Heart right ventricle (tissue), 16 donors: ENCODE measurements at places on chromosomes 12 and 14. TPM values are rescaled to one million over a fixed set of nuclear protein-coding genes. Genes with fewer than 3 reads are reported as not detected.

- no peaks in the 10 kb centered on the region for H3K4me1 ChIP-seq
- no peaks in the 10 kb centered on the region for H3K36me3 ChIP-seq
- H3K4me3 ChIP-seq, result no peak overlapping the region
- H3K27me3 ChIP-seq, result no peaks in the 10 kb centered on the region
Measured at GRCh38 chr14:39734306-39734705, 302.1 kb upstream of the FBXO33 start.

DNA sequence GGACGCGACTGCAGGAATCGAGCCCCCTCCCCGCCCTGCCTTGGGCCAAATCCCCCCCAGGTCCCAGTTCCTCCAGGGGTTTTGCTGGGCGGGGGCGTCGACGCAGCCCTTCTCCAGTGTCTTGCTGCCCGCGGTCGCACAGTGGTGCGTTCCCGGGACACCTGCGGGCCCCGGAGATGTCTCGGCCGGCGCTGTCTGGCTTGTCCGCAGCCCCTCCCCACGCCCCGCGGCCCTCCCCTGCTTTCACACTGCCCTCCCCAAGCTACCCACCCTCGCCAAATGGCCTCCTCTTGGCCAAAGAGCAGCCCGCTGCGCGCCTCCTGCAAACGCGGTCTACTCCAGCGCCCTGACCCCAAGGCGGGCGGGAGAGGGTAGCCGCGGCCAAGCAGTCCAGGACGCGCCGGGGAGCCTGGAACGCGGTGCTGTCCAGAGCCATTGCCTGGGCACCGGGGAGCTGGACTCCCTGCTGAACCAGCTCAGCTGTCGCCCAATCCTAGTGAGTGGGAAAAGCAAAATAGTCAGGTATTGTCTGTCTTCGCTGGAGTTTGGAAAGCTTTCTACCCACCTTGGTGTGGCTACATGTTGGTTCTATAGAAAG is 122.0 kb downstream of the AACS start:
- peaks cover 11% of the 10 kb centered on the region for H3K4me1 ChIP-seq
- peak overlapping the region; percentile 18 for H3K4me3 ChIP-seq
- DNase-seq, result peak; percentile 24

DNA sequence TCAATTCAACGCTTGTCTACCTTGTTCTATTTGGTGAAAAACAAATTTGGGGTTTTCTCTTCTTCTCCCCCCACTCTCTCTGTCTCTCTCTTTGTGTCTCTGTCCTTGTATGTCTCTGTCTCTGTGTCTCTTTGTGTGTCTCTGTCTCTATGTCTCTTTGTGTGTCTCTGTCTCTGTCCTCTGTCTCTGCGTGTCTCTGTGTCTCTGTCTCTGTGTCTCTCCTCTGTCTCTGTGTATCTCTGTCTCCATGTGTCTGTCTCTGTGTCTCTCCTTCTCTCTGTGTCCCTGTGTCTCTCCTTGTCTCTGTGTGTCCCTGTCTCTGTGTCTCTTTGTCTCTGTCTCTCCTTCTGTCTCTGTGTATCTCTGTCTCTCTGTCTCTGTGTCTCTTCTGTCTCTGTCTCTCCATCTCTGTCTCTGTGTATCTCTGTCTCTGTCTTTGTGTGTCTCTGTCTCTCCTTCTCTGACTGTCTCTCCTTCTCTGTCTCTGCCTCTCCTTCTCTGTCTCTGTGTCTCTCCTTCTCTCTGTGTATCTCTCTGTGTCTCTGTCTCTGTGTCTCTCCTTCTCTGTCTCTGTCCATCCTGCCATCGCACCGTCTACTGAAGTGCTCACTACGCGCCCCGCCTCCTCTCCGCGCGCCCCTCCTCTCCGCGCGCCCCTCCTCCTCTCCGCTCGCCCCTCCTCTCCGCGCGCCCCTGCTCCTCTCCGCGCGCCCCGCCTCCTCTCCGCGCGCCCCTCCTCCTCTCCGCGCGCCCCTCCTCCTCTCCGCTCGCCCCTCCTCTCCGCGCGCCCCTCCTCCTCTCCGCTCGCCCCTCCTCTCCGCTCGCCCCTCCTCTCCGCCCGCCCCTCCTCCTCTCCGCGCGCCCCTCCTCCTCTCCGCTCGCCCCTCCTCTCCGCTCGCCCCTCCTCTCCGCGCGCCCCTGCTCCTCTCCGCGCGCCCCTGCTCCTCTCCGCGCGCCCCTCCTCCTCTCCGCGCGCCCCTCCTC is 12.8 kb downstream of the LRCOL1 start:
- no peaks in the 10 kb centered on the region for H3K36me3 ChIP-seq
- H3K27ac ChIP-seq, result no peak overlapping the region
- peaks cover 19% of the 10 kb centered on the region for H3K4me1 ChIP-seq
- H3K4me3 ChIP-seq, result peak overlapping the region; percentile 31
- no peak for DNase-seq
- H3K27me3 ChIP-seq, result peaks cover 2% of the 10 kb centered on the region

- H3K4me3 ChIP-seq, result no peak overlapping the region
- peak overlapping the region; percentile 12 for H3K27ac ChIP-seq
- DNase-seq, result no peak
- peaks cover 12% of the 10 kb centered on the region for H3K4me1 ChIP-seq
Measured at GRCh38 chr14:99733211-99733539, 49.1 kb downstream of the CYP46A1 start.

GRCh38 chr12:52026263-52026662 is 19.5 kb downstream of the TAMALIN start:
- peaks cover 32% of the 10 kb centered on the region for H3K4me1 ChIP-seq
- no peaks in the 10 kb centered on the region for H3K27me3 ChIP-seq
- no peak for DNase-seq
- H3K27ac ChIP-seq, result peak overlapping the region; percentile 74
- no peak overlapping the region for H3K4me3 ChIP-seq

- H3K4me1 ChIP-seq, result no peaks in the 10 kb centered on the region
- H3K27me3 ChIP-seq, result no peaks in the 10 kb centered on the region
- no peak overlapping the region for H3K4me3 ChIP-seq
Measured at GRCh38 chr12:75656648-75657047, 145.2 kb upstream of the KRR1 start.

DNA sequence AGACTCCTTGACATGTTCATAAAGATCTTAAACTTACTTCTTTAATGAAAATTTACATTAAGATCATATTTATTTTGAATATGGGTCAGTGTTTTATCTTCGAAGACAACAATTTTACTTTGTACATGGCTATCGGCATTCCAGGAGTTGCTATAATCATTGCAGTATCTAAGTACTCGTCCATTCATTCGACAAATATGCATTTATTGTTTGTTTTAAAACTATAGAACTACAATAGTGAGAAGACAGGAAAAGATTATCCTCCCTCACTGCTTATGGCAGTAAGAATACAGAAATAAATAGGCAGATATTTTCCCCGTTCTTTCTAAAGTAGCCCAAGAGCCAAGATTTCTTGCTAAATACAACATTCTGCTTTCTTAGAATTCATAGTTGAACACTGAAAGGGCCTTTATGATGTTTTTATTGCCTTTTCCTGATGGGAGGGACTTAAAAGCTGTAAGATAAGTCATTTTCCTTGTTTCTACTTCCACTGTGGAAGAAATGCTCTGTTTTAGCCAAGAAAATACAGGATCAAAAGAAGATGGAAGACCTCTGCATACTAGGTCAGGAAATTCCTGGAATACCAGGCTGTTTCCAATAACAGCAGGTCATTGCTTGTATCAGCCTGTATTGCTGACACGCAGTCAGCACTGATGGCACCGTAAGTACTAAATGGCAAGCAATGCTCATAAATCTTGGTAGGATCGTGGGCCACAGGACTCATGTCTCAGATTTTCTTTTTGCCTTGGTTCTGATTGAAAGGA is 521.0 kb upstream of the ATP2B1 start:
- no peak overlapping the region for H3K27ac ChIP-seq
- no peak overlapping the region for H3K4me3 ChIP-seq
- no peaks in the 10 kb centered on the region for H3K36me3 ChIP-seq
- no peaks in the 10 kb centered on the region for H3K4me1 ChIP-seq
- no peaks in the 10 kb centered on the region for H3K27me3 ChIP-seq

DNA sequence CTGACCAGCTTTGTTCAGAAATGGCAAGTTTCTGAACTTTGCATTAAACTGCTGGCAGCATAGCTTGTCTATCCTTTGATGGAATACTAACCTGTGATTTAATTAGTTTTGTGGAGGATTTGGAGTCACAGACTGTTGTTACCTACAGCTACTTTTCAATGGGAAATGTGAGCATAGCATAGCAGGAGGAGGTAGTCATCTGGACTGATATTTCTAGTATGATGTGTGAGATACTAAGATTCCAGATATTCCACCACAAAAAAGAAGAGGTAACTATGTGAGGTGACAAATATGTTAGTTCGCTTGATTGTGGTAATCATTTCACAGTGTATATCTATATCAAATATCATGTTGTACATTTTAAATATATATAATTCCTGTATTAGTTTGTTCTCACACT is 833.0 kb downstream of the SLC6A15 start:
- H3K36me3 ChIP-seq, result no peaks in the 10 kb centered on the region
- H3K4me1 ChIP-seq, result no peaks in the 10 kb centered on the region
- H3K4me3 ChIP-seq, result no peak overlapping the region
- DNase-seq, result no peak
- H3K27me3 ChIP-seq, result no peaks in the 10 kb centered on the region
- no peak overlapping the region for H3K27ac ChIP-seq

DNA sequence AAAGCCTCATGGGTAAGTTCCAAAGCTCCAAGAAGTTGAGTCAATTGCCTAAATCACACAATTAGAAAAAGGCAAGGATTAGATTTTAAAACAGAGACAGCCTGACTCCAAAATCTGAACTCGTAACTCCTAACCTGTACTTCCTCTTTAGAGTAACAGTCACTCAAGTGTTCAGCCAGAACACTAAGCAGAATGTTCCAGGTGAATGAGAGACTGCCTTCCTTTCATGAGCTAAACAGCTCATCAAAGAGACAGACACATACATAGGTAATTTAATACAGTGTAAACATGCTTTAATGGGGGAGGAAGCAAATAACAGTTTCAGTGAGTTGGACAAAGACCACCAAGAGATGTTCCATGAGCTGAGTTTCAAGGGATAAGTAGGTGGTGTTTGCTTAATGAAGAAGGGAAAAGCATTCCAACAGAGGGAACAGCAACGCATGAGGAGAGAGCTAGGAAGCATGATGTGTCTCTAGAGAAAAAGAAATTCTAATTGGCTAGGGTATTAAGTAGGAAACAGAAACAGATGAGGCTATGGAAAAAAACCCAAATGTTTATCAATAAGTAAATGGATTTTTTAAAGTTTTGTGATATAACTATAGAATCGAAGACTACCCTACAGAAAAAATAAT is 403.9 kb downstream of the MED13L start:
- H3K27me3 ChIP-seq, result peaks cover 22% of the 10 kb centered on the region
- no peak for DNase-seq
- no peak overlapping the region for H3K4me3 ChIP-seq
- peaks cover 18% of the 10 kb centered on the region for H3K4me1 ChIP-seq
- no peaks in the 10 kb centered on the region for H3K36me3 ChIP-seq

GRCh38 chr14:103522649-103523574 is at the start of gene CKB:
Gene CKB (minus strand): TSS chr14:103522830. CDS start chr14:103522493, 337 bp downstream.
- H3K27ac ChIP-seq, result peak within 1 kb of the TSS; percentile 87
- H3K36me3 ChIP-seq, result no peaks in the 10 kb centered on the region
- peak; percentile 59 for DNase-seq
- H3K4me1 ChIP-seq, result peaks cover 39% of the 10 kb centered on the region
- peak within 1 kb of the TSS; percentile 61 for H3K4me3 ChIP-seq

PTCSC3 gene
- total RNA-seq, result not detected

TROAP gene
- total RNA-seq, result 0.91 TPM

BCAT1 gene
- 4.8 TPM for total RNA-seq
